ENCODE measurements at places on chromosomes 12 and 14. TPM values are rescaled to one million over a fixed set of nuclear protein-coding genes. Genes with fewer than 3 reads are reported as not detected.

DNA sequence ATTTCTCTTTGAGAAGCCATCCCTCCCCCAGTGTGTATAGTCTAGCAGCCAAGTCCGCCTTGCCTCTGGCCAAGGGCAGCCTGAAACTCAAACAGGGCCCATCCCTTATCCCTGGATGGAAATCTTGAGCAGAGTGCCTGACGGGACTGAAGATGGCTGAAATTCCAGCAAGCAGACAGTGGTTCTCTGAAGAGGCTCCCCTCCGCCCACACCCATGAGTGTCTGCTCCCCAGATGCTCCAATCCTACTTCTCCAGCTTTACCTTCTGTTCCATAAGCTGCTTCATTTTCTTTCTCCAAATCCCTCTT, 396.2 kb downstream of the NUAK1 start:
- DNase-seq: no peak
- H3K27ac ChIP-seq: no peak overlapping the region
- H3K4me3 ChIP-seq: no peak overlapping the region
- H3K4me1 ChIP-seq: no peaks in the 10 kb centered on the region
- no peaks in the 10 kb centered on the region for H3K27me3 ChIP-seq
- H3K36me3 ChIP-seq: no peaks in the 10 kb centered on the region

DNA sequence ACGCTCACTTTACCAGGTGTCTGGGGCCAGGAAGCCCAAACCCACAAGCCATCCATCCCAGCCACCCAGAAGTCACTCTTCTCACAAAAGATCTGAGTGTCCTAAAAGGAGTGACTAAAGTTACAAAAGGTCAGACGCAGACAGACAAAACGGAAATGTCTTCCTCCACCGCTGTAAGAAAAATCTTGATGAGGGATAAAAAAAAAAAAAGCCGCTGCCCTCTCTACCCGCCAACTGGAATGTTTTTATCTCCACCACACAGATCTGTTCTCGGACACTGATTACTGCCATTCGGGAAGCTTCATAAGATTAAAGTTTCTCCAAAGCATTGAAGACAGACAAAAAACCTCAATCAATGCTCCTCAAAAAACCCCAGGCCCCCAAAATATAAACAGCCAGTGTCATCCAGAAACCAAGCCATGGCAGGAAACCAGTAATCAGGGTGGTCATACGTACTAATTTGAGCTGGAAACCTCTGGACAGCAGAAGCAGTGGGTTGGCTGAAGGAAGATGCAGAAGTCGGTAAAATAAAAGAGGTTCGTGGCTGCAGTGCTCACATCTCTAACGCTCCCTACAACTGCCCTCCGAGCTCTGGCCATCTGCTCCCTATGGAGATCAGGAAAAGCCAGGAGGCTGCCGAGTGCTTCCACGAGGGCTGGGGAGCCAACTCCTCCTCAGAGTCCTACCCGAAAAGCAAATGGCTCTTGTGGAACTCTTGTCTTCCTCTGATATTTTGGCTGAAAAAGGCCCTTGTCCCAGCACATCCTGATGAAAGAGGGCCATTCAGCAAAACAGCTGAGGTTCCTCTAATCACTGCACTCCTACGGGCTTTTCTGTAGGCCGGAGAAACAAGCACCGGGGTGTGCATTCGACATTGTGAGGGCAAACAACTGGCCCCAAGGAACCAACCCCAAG, 30.3 kb downstream of the SSH1 start:
- H3K4me3 ChIP-seq: peak overlapping the region; percentile 8
- H3K27me3 ChIP-seq: no peaks in the 10 kb centered on the region
- H3K36me3 ChIP-seq: peaks cover 18% of the 10 kb centered on the region

GRCh38 chr14:68084256-68084655, 264.7 kb downstream of the RAD51B start:
- peaks cover 4% of the 10 kb centered on the region for H3K4me1 ChIP-seq
- H3K4me3 ChIP-seq: no peak overlapping the region
- H3K27ac ChIP-seq: no peak overlapping the region
- H3K27me3 ChIP-seq: no peaks in the 10 kb centered on the region
- no peak for DNase-seq

- H3K4me1 ChIP-seq: peaks cover 18% of the 10 kb centered on the region
- DNase-seq: no peak
- no peak overlapping the region for H3K4me3 ChIP-seq
These were observed 46.0 kb downstream of the ITPR2 start for GRCh38 chr12:26786865-26787514.

DNA sequence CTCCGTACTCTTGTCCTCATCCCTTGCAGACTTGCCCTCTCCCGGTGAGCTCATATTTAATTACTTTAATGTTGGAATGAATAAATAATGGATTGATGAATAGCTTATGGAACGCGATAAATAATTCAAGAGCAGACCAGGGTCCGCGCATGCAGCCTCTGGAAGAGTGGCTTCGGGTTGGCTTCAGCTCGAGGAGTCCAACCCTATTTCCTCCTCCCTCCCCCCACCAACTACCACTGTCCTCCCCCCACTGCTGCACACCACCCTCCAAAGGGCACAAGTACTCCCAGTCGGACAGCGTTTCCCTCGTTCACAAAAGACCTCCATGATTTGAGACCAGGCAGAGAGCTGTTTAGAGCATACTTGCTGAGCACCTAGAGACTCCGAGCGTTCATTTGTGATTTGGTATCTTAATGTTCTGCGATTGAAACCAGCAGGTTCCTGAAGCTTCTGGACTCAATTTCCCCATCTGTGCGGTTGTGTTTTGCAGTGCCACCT, 647 bp upstream of the SIX1 start:
- peaks cover 33% of the 10 kb centered on the region for H3K4me1 ChIP-seq
- no peak for DNase-seq
- no peak overlapping the region for H3K27ac ChIP-seq
- no peaks in the 10 kb centered on the region for H3K36me3 ChIP-seq
- peak overlapping the region; percentile 56 for H3K4me3 ChIP-seq
- H3K27me3 ChIP-seq: peaks cover 95% of the 10 kb centered on the region

- no peak for DNase-seq
- H3K27me3 ChIP-seq: no peaks in the 10 kb centered on the region
- no peak overlapping the region for H3K4me3 ChIP-seq
- H3K36me3 ChIP-seq: no peaks in the 10 kb centered on the region
These were observed 21.3 kb upstream of the SRRM4 start for GRCh38 chr12:118959985-118960560.

The TNFAIP2 gene
- total RNA-seq: 3.0 TPM

Data from activated naive CD8-positive, alpha-beta T cell treated with anti-CD3 and anti-CD28 coated beads, Interleukin-2, amount 10 ng/mL, durations not matched to agents 7 days and 5 days (primary cell).